ENCODE measurements at places on chromosomes 6 and 20.

DNA sequence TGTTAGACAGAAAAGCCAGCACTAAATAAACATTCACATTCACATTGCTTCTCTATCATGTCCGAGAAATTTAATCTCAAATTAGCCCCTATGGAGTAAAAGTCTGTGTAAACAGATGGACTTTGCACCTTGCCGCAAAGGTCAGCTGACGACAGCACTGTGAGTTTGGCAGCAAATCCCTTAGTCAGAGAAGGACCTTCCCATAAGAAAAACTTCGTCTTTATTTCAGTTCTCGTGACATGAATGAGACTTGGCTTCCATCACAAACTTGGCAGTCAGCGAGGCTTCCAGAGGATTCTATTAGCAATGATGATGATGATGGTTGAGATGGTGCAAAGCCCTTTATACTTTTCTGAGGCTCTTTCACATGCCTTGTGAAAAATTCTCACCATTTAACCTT lies 133.7 kb upstream of the IFNGR1 start:
- DNase-seq: no peak

DNA sequence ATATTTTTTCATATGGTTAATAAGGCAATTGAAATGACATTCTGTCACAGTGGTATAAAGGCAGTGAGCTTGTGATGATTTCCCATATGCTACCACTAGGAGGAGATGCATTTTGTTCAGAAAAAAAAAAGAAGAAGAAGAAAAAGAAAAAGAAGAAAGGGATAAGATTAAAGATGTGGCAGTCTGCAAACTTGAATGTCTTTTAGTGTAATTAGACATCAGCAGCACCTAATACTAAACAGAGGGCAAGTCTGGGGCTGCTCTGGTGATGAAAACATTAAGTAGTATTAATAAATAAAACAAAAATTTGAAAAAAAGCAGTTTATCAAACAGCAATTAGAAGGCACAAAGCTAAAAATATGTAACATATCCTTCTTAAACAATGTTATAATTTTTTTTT lies 95.4 kb upstream of the DEFB112 start:
- DNase-seq: no peak

- DNase-seq: no peak
These were observed 150.4 kb upstream of the HMGN3 start for GRCh38 chr6:79384845-79385244.

GRCh38 chr6:151310852-151311767 lies 71.3 kb downstream of the AKAP12 start:
- DNase-seq: no peak

DNA sequence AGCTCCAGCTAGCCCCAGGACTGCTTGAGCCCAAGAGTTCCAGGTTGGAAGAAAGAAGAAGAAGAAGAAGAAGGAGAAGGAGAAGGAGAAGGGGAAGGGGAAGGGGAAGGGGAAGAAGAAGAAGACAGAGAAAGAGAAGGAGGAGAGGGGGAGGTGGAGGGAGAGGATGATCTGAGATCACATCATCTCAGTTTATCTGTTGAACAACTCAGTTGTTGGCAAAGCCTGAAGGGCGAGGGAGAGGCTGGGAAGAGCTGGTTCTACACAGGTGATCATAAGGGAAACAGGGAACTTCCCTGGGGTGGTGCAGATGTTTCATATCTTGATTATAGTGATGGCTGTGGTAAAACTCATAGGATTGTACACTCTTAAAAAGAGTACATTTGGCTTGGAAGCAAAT lies 3.1 kb upstream of the RRBP1 start:
- DNase-seq: no peak

- no peak for DNase-seq
These were observed 3.0 kb downstream of the FLRT3 start for GRCh38 chr20:14334306-14334930.

GRCh38 chr6:166565084-166565967 lies 21.2 kb downstream of the RAMACL start:
- DNase-seq: no peak

DNA sequence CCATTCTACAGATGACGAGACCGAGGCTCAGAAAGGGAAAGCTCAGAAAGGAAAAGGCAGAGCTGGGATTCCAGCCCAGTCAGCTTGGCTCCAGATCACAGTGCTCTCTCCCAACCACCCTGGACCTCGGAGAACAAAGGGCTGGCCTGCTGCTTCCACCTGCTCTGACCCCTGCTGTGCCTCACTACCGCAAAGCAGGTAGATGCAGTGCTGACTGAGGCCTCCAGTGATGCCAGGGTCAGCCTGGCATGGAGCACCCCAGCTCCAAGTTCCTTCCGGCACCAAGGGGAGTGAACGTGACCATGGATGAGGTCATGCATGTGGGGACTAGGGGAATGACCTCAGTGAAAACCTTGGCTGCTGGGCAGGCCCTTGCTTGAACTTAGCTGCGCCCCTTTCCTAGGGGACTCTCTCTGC lies 20.7 kb upstream of the TLDC2 start:
- DNase-seq: no peak

DNA sequence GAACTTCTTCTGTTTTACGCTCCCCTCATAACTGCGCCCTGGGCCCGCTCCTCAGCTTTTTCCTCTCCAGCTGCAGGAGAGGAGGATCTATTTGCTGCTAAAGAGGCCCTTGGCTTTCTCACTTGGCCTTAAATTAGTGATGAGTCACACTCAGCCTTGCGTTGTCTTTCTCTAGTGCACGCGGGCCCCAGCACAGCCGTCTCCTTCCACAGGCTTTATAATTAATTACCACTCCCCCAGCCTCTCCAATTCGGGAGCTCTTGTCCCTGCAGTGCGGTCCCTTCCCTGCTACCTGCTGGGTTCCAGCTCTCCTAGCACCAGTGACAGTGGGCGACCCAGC lies 25.2 kb downstream of the PACSIN1 start:
- DNase-seq: no peak

DNA sequence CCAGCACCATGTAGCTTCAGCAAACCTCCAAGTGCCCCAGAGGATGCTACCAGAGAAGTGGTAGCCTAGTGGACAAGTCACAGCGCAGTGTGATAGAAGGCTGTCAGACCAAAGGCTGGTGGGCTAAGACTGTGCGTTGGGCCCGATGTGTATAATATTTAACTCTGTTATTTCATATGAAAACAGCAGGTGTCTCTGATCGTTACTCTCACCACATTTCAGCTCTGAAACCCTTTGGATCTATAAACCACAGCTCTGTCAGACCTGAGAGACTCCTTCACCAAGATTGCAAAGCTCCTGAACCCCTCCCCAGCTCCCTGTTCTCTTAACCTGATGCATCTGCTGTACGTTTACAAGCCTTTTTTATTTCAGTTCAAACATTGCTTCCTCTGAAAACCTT lies 43.8 kb downstream of the ISM1 start:
- no peak for DNase-seq

DNA sequence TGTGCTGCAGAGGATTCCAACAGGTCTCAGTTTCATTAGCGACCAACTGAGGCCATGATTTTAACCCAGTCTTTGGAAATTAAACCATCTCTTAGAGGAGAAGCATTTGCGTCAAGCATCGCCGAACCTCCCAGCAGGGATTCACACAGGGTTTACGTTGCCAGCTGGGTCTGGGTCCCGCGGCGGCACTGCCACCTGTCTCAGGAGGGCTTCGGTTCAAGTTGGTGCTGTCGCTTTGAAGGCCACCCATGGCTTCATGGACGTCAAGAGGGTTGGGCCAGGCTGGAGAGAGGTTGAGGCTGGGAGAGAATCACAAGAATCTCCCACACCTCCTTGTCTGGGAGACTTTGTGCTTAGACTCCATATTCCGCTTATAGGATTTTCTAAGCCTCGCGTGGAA lies 43.0 kb upstream of the FRMD1 start:
- DNase-seq: no peak

DNA sequence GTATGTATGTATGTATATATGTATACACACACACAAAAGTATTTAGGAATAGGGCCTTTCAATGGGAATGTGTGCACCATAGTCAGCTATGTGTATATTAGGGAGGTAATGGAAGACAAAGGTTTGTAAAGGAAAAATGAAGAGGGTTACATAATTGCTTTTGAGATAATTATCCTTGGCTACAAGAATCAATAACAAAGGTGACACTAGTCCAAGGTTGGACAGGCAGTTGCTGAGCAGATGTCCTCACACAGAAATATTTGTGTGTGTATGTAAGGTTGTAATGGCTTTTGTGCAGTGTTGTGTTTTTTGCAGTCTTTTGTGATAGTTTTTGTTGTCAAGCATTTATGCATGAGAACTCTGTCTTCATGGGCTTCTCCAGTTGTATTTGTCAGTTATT lies 157.9 kb upstream of the MARCKS start:
- DNase-seq: no peak

DNA sequence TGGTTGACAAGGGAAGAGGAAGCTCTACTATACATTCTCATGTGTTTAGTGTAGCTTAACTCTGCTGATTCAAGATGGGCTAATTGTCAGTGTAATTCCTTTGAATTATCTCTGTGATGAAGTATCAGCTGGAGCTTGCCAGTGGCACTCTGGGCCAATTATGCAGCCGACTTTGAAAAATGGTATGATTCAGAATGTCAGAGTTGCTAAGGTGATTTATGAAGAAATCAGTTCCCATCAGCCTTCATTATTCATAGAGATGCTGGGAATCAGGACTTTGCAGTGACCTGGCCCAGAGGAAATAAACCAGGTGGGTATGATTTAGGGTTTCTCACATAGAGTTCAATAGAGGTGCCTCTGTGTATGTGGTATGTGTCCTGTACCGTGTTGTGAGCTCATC lies 33.4 kb downstream of the KCNS1 start:
- DNase-seq: no peak

GRCh38 chr6:142155895-142156757 lies 9.1 kb downstream of the VTA1 start:
- DNase-seq: no peak

DNA sequence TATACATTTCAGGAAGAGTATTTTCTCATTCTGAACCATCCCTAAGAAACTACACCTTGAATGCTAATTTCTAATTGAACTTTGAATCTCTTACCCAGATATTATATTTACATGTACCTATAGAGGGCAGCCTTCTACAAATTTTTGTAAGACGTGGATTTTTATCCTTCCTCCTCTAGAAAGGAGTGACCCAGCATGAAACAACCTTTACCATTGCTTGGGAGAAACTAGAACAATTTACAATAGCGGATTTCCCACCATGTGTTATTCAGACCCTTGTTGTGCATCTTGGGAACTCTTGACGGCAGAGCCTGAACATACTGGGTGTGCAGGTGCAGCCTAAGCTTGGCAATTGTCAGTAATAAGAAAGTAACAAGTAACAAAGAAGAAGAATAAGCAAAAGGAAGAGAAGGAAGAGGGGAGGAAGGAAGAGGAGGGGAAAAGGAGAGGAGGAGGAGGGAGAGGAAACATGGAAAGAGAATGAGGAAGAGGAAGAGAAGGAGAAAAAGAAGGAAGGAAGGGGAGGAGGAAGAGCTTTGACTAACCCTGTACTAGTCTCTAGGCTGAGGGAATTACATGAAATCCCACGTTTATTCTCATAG lies 10.8 kb upstream of the TAAR1 start:
- no peak for DNase-seq

GRCh38 chr6:23654745-23655144 lies 471.3 kb upstream of the NRSN1 start:
- DNase-seq: no peak

- DNase-seq: no peak
These were observed 123.5 kb downstream of the SLC24A3 start for GRCh38 chr20:19335916-19336315.

DNA sequence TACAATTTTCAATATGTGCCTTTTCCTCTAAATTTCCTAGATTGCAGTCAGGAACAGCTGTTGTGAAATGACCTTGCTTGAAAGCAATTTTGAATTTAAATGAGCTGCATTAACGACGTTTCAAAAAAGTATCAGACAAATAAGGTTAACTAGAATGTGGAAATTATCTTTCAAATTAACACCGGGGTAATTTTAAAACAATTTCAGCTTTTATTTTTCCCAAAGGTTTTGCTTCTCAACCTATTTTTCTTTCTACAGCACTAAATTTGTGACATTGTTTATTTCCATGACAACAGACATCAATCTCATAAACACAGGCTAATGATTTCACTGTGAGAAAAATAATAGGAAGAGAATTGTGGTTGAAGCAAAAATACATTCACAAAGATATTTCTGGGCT lies 38.5 kb downstream of the COL12A1 start:
- no peak for DNase-seq

- DNase-seq: no peak
These were observed 5.9 kb upstream of the HMGA1 start for GRCh38 chr6:34230653-34231371.

GRCh38 chr20:48444249-48444648 lies 383.6 kb downstream of the PREX1 start:
- no peak for DNase-seq

Data from T-cell (primary cell).